ENCODE measurements at places on chromosomes 6 and 20.

DNA sequence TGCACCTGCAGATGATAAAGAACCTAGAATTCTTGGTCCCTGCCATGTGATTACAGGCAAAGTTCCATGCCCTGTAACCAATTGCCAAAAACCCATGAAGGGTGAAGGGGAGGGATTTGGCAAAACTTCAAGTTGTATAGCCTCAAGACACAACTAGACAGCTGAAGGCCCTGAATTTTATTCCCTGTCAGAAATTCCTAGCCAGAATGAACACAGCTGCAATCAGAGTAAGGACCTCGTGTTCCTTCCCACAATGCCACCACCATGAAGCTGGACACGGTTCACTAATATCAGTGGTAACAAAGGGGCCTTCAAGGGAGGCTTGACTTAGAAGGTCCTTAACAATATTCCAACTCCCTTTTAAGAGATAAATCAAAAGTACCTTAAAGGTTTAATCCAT is 22.5 kb upstream of the IRAK1BP1 start:
- DNase-seq, result no peak

DNA sequence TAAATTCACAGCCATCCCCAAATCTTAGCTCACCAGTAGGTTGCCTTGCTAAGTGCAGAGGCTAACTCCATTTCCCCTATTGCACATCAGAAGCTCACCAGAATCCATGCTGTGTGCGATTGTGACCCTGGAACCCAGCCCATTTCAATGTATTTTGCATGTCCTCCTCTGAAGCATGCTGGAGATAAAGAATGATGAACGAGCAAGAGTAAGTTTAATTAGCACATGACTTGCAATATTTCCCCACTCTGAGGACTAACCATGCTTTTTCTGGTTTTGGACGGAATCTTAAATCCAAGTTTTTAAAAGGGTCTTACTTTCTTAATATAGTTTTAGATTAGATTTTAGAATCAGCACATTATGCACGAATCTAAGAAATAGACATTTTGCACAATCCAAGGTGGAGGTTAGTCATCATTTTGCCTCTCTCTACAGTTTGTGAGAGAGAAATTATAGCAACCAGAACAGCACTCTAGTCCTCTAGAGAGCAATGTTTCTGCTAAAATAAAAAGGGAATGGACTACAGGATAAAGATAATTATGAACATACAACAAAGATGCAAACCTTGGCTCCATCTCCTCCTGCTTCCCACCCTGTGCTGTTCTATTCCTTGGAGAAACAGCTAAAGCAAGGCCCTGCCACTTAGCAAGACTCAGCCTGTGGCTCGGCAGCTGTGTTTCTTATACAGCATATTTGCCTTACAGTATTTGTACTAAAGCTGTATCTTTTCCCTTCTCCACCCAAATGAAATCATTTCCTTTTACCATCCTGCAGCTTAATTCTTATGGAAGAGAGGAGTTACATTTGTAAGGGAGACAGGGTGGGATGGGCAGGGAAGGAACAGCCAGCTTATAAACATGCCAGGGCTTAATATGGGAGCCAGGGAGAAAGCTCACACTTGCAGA is 24.9 kb upstream of the LAMA4 start:
- DNase-seq, result no peak

- DNase-seq, result no peak
These were observed 39.3 kb downstream of the BEND3 start for GRCh38 chr6:107075951-107076381.

GRCh38 chr6:41824571-41825569 is 37.4 kb downstream of the TOMM6 start:
- no peak for DNase-seq

- DNase-seq, result no peak
These were observed 39.1 kb upstream of the ANKEF1 start for GRCh38 chr20:9995510-9996272.

GRCh38 chr6:22149096-22149495 is 147.7 kb downstream of the PRL start:
- DNase-seq, result no peak

DNA sequence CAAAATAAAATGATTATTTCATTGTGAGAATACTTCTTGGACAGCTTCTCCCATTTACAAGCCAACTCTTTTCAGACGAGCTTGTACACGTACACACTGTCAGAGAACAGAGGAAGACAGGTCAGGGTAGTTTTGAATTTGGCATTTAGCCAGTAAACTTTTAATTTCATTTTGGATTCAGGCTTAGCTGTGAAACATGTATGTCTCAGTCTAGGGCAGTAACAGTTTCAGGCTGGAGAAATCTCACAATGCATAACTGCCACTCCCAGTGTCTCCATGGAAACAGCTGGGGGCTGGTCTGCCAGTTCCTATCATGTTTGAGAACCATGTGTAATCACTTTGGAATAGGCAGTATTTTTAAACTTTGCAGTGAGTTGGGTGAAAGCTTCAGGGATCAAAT is 22.0 kb upstream of the QKI start:
- no peak for DNase-seq

DNA sequence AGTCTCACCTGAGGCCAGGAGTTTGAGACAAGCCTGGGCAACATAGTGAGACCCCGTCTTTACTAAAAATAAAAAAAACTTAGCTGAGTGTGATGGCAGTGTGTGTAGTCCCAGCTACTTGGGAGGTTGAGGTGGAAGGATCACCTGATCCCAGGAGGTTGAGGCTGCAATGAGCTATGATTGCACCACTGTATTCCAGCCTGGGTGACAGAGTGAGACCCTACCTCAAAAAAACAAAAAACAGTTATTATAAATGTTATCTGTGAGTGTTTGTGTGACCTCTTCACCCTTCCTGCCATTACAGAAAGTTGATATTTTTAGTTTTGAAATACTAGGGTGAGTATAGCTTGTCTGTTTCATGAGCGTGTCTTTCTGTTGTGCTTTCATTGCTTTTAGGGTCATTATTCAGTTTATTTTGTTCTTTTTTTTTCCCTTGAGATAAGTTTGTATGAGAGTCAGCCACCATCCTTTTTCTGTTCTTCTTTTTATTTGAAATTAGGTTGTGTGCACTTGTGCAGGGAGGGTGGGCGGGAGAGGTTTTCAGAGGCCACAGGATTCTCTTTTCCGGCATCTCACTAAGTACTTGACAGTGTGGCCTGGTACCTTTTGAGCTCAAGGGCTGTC is 26.2 kb downstream of the CDYL start:
- DNase-seq, result no peak

- DNase-seq, result no peak
These were observed 1.3 kb downstream of the C20orf144 start for GRCh38 chr20:33663161-33664084.

DNA sequence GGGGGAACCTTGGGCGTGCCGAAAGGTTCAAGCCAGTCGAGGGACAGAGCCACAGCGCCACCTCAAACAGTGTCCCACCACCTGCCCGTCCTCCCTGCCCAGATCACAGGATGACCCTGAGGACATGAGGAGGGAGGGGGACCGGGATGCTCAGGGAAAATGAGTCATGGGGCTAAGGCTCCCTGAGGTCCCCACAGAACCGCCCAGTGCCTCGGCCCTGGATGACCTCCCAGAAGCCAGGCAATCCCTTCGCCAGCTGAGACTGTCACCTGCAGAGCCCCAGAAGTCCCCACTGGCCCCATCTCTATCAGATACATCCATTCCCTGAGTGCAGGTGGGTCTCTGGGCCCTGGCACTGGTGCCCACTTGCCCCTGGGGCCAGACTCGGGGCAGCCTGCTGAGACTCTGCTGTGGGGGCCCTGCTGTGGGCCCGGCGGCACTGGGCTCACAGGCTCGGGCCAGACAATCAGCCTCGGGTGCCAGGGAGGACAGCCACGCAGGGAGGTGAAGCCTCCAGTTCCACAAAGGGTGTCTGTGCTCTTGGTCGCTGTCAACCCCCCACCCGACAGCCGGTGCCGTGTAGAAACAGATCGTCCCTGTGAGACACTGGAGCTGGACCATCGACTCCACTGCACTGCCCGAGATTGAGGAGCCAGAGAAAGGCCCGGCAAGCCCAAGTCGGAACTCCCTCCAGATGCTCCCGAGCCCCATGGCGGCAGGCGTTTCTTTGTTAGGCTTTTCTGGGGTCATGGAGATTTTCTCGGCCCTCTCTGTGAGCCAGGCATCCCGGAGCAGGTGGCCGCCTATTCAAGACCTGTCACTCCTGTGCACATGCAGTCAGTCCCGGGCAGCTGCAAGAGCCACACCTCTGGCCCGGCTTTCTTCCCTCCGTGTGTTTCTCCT is 26.1 kb downstream of the PXDC1 start:
- no peak for DNase-seq

GRCh38 chr20:59581993-59582679 is 22.2 kb upstream of the PHACTR3 start:
- DNase-seq, result no peak

Data from astrocyte of the cerebellum (primary cell).